ENCODE measurements at places on chromosomes 3 and 15. TPM values are rescaled to one million over a fixed set of nuclear protein-coding genes. Genes with fewer than 3 reads are reported as not detected.

DNA sequence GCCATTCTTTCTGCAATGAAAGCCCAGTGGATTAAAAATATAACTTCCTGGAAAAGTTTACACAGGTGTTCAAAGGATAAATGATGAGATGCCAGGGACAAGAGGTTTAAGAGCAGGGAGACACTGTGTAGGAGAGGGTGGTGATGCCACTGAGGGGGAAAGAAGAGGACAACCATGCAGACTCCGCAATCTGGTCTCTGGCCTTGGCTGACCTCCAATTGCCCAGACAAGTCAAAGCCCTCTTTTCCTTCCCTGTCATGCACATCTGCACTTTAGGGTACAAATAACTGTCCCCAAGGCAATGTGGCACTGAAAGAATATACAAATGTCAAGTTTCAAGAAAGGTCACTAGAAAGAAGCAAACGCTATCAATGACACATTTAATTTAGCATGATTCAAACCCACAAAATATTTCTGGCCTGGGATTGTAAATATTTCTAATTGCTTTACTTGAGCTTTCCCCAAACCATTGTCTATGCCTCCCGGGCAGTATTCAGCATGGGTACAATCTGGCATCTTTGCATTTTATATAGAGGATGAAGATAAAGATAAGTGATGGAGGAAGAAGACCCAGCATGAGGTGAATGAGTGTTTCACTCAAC is 319.4 kb downstream of the PLCL2 start:
- H3K4me3 ChIP-seq, result no peak overlapping the region
- no peaks in the 10 kb centered on the region for H3K4me1 ChIP-seq
- no peak for DNase-seq
- peaks cover 6% of the 10 kb centered on the region for H3K36me3 ChIP-seq
- H3K27ac ChIP-seq, result no peak overlapping the region

GRCh38 chr3:89571298-89571697 is 463.9 kb downstream of the EPHA3 start:
- H3K4me1 ChIP-seq, result no peaks in the 10 kb centered on the region
- no peaks in the 10 kb centered on the region for H3K36me3 ChIP-seq
- H3K27me3 ChIP-seq, result no peaks in the 10 kb centered on the region

GRCh38 chr15:43463507-43463906 is 29.4 kb downstream of the TP53BP1 start:
- H3K27ac ChIP-seq, result no peak overlapping the region
- H3K4me3 ChIP-seq, result no peak overlapping the region
- H3K27me3 ChIP-seq, result no peaks in the 10 kb centered on the region
- no peak for DNase-seq
- H3K4me1 ChIP-seq, result no peaks in the 10 kb centered on the region

DNA sequence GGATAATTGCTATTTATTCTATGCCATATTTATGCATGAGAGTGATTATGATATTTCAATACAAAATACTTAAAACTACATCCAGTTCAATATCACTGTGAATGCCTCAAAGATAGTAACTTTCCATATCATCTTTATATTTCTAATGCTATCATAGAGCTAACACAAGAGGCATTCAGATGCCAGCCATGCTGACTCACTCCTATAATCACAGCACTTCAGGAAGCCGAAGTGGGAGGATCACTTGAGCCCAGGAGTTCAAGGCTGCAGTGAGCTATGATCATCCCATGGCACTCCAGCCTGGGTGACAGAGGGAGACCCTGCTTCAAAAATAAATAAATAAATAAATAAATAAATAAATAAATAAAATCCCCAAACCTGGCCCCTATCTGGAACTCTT is 498.7 kb downstream of the EPHA3 start:
- no peak for DNase-seq
- H3K4me3 ChIP-seq, result no peak overlapping the region
- H3K27me3 ChIP-seq, result no peaks in the 10 kb centered on the region
- H3K36me3 ChIP-seq, result no peaks in the 10 kb centered on the region

DNA sequence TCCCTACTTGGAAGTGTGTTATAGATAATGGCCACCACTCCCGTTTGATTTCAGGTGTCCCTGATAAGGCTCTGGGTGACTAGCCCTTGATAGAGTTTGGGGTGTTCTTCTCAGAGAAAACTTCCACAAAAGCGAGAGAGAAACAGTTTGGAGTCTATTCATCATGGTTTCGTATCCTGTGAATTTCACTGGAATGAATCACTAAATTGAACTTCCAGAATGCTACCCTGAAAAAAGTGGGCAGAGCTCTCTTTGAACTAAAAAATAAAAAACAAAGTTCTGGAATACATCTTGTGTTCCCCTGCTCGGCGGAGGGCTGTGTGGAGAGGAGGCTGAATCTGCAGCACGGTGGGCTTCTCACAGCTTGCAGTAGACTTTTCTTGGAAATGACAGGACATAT is 52.8 kb upstream of the FAM98B start:
- DNase-seq, result no peak
- H3K36me3 ChIP-seq, result no peaks in the 10 kb centered on the region
- peaks cover 3% of the 10 kb centered on the region for H3K4me1 ChIP-seq
- H3K4me3 ChIP-seq, result no peak overlapping the region
- H3K27me3 ChIP-seq, result no peaks in the 10 kb centered on the region
- H3K27ac ChIP-seq, result peak overlapping the region; percentile 45

- no peaks in the 10 kb centered on the region for H3K36me3 ChIP-seq
- DNase-seq, result no peak
- H3K27me3 ChIP-seq, result no peaks in the 10 kb centered on the region
- peaks cover 5% of the 10 kb centered on the region for H3K4me1 ChIP-seq
- no peak overlapping the region for H3K4me3 ChIP-seq
These were observed 159.3 kb upstream of the C2CD4B start for GRCh38 chr15:62324382-62324781.

GRCh38 chr15:81183439-81183775 is 13.3 kb upstream of the IL16 start:
- peak overlapping the region; percentile 47 for H3K4me3 ChIP-seq
- H3K4me1 ChIP-seq, result peaks cover 23% of the 10 kb centered on the region
- H3K36me3 ChIP-seq, result no peaks in the 10 kb centered on the region

DNA sequence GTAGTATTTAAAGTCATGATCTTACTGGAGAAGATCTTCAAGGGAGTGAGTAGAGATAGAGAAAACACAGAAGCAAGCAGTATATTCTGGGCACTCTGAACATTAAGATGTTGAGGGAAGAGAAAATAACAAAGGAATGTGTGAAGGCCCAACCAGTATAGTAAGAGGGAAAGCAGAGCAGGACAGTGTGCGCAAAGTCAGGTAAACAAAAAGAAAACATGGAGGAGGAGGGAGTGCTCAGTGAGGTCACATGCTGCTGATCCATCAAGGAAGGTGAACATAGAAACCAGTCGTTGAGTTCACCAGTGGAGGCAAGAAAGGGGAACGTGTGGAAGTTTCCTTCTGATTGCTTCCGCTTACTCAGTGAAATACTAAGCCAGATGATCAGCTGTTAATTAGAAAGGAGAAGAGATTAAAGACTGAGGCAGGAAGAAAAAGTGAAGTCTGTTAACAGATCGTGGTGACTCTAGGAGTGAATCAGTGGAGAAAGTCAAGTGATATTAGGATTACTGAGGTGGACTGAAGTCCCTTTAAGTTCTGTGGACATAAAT is 47.2 kb downstream of the OPA1 start:
- no peaks in the 10 kb centered on the region for H3K27me3 ChIP-seq
- DNase-seq, result no peak

- no peaks in the 10 kb centered on the region for H3K4me1 ChIP-seq
- H3K27me3 ChIP-seq, result no peaks in the 10 kb centered on the region
- no peak for DNase-seq
- no peak overlapping the region for H3K27ac ChIP-seq
These were observed 254.5 kb downstream of the NEK10 start for GRCh38 chr3:27114684-27115083.

GRCh38 chr3:53227993-53228885 is 27.6 kb downstream of the TKT start:
- no peak overlapping the region for H3K4me3 ChIP-seq
- H3K36me3 ChIP-seq, result peaks cover 100% of the 10 kb centered on the region
- H3K27me3 ChIP-seq, result no peaks in the 10 kb centered on the region
- DNase-seq, result no peak
- H3K4me1 ChIP-seq, result no peaks in the 10 kb centered on the region

- H3K4me3 ChIP-seq, result no peak overlapping the region
- H3K4me1 ChIP-seq, result no peaks in the 10 kb centered on the region
- no peaks in the 10 kb centered on the region for H3K27me3 ChIP-seq
- H3K27ac ChIP-seq, result no peak overlapping the region
These were observed 125.0 kb downstream of the RAP2B start for GRCh38 chr3:153287017-153287416.

GRCh38 chr3:118968111-118968510 is 66.5 kb downstream of the IGSF11 start:
- H3K27ac ChIP-seq, result no peak overlapping the region
- no peaks in the 10 kb centered on the region for H3K4me1 ChIP-seq
- H3K4me3 ChIP-seq, result no peak overlapping the region
- H3K27me3 ChIP-seq, result no peaks in the 10 kb centered on the region
- H3K36me3 ChIP-seq, result no peaks in the 10 kb centered on the region

DNA sequence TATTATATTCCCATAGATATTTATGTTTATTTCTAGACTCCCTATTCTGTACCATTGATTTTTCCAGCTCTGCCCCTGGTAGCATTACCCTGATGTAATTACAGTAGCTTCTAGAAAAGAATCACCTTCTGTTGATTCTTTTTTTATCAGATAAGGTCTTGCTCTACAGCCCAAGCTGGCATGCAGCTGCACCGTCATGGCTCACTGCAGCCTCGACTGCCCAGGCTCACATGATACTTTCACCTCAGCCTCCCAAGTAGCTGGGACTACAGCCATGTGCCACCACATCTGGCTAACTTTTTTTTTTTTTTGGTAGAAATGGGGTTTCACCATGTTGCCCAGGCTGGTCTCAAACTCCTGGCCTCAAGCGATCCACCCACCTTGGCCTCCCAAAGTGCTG is 41.8 kb downstream of the SLC24A1 start:
- H3K27ac ChIP-seq, result no peak overlapping the region
- H3K4me3 ChIP-seq, result no peak overlapping the region
- H3K27me3 ChIP-seq, result no peaks in the 10 kb centered on the region
- peaks cover 100% of the 10 kb centered on the region for H3K36me3 ChIP-seq
- DNase-seq, result no peak

DNA sequence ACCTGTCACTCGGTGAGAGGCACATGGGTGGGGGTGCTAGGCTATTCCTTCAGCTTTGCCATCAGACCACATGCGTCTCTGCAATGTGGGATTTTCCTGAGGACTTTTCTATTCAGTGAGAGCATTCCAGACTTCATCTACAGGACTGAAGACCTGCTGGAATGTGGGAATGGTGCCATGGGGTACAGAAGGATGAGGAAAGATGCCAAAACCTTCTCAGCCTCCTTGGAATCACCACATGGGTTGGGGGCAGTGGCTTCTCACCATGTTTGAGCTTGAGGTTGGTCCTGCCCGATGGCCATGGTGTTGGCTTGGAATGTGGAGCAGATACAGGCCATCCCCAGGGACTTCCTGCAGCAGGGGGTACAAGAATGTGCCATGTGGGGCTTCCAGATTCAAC is 80.9 kb upstream of the KLF13 start:
- H3K36me3 ChIP-seq, result no peaks in the 10 kb centered on the region
- H3K27me3 ChIP-seq, result no peaks in the 10 kb centered on the region
- H3K27ac ChIP-seq, result no peak overlapping the region
- H3K4me1 ChIP-seq, result no peaks in the 10 kb centered on the region
- no peak for DNase-seq

- no peak overlapping the region for H3K27ac ChIP-seq
- H3K4me3 ChIP-seq, result no peak overlapping the region
- no peaks in the 10 kb centered on the region for H3K27me3 ChIP-seq
- no peak for DNase-seq
These were observed 707.8 kb downstream of the TUSC7 start for GRCh38 chr3:117417411-117417810.

DNA sequence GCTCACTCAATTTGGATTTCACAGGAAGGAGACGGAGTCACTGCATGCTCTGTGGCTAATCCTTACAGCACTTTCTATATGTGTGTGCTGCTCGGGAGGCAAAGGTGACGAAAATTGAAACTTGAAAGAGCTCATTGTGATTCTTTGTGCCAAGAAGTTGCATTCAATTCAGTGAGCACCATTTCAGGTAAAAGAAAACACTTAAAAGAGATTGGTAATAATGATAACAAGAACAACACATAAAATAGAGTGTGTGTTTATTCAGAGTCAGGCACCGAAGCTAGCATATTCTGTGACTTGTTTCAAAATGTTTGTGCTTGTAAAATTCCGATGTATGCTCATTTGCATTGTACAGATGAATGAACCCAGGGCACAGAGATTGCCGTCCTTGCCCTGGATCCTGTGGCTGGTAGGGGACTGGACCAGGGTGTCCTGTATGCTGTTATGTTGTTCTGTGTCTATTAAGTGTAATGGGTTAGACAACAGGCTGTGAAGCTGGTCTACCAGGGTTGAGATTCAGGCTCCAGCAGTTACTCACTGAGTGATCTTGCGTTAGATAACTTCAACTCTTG is 193.3 kb upstream of the PROK2 start:
- H3K4me3 ChIP-seq, result no peak overlapping the region
- H3K4me1 ChIP-seq, result no peaks in the 10 kb centered on the region
- no peaks in the 10 kb centered on the region for H3K36me3 ChIP-seq
- H3K27ac ChIP-seq, result no peak overlapping the region
- DNase-seq, result no peak

DNA sequence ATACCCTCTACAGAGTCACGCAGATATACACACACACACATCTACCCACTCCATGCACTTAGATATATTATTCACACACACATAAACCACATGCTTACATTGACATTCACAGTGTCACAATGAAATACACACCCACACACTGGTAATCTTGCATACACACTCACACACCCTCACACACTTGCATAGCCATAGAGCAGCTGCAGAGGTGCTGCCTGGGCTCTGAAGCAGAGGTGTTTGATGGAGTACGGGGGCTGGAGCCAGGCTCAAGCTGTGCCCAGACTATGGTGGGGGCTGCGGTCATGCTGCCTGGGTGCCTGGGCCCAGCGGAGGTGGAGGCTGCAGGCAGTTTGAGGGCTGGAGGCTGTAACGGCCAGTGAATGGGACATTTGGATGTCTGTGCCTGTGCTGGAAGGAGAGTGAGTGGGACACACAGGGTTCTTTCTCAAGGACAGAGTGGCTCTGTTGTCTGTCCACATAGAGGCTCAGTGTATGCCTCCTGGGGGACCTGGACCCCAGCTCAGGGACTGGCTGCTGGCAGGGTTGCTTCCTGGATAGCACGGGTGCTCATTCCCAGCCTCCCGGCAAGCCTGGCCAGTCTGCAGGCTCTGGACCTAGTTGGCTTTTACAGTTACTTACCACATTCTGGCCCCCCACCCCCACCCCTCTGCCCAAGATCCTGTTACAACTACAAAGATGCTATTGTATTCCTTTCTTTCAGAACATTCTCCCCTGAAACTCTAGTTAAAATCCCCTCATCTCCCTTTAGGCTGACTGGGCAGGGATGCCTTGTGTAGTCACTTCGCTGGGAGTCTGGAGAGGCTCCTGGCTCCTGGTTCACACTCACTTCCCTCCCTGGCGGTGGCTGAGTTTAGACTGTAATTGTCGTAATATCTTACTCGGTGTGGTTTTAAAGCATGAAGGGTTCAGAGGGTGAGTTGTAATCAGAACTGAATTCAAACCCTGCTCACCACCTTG is 12.5 kb downstream of the GASK1A start:
- no peaks in the 10 kb centered on the region for H3K27me3 ChIP-seq
- no peak overlapping the region for H3K4me3 ChIP-seq
- peak overlapping the region; percentile 23 for H3K27ac ChIP-seq
- H3K36me3 ChIP-seq, result no peaks in the 10 kb centered on the region

SCAMP5 gene
- total RNA-seq, result 1.8 TPM

EAF2 gene
- total RNA-seq, result 1.2 TPM

CYP1A1 gene
- total RNA-seq, result not detected

RASGRP1 gene
- total RNA-seq, result 12.3 TPM

STRIT1 gene
- not detected for total RNA-seq

FAH gene
- 10.6 TPM for total RNA-seq

NME9 gene
- not detected for total RNA-seq

IMPG2 gene
- 0.73 TPM for total RNA-seq

CHRFAM7A gene
- total RNA-seq, result 2.8 TPM

GNAT1 gene
- total RNA-seq, result not detected

WDR93 gene
- total RNA-seq, result not detected
